Sciatic nerve (tissue), 2 donors: ENCODE measurements at places on chromosomes 4 and X. TPM values are rescaled to one million over a fixed set of nuclear protein-coding genes. Genes with fewer than 3 reads are reported as not detected.

DNA sequence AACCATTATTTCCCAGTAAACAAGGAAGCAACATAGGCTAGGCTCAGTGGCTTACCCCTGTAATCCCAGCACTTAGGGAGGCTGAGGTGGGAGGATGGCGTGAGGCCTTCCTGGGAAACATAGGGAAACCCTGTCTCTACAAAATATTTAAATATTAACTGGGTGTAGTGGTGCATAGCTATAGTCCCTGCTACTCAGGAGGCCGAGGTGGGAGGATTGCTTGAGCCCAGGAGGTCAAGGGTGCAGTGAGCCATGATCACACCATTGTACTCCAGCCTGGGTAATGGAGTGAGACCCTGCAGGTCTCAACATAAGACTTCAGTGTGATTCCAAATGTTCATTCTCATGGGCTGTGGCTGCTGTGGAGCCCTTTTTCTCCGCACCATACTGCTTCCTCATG is 34.9 kb downstream of the FHDC1 start:
- no peak for DNase-seq

FRMD7 gene
- total RNA-seq, result not detected

DNA sequence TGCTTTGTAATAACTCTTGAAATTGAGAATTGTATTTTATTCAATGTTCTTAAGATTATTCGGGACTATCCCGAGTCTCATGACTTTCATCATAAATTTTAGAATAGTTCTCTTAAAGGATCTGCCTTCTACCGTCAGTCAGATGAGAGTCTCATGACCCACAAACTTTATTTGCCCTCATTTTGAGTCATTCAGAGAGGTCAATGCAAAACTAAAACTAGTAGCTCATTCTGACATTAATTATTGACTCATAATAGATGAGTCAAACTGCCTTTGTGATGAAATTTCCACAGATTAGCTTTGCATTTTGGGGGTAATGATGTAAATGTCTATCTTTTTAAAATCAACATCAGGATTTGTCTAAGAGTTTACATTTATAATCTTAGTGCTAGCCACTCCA is 1527.3 kb downstream of the TECRL start:
- no peak for DNase-seq

DNA sequence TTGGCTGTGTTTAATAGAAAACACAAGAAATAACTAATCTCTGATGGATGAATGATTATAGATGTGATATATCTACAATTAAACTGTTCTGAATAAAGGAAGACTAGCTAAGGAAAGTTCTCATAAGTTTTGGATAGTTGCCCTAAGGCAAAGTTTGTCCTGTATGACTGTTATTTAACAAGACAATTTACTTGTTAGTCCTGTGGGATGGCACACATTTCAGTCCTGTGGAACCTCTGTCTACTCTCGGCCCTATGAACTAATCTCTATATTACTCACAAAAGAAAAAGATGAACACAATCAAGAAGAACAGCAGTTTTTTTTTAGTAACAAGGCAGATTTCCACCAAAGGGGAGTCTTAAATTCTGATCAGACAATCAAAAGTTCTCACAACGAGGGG is 314.6 kb downstream of the CCSER1 start:
- no peak for DNase-seq

DNA sequence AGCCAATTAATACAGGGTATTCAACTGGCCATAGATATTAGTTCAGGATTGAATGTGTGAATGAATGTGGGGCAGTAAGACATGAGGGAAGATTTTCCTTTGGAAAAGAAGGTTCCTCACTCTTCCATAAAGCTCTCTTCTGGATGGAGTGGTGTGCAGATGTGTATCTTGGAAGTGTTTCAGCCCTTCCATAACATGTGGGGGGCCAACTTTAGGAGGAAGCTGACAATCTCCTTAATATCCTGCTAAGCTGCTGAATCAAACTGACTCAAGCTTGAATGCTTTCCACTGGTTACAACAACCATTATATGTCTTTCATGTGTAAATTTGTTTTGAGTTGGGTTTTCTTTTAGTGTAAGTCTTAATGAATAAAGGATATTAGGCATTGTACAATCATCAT is 40.3 kb downstream of the FANCB start:
- no peak for DNase-seq

DNA sequence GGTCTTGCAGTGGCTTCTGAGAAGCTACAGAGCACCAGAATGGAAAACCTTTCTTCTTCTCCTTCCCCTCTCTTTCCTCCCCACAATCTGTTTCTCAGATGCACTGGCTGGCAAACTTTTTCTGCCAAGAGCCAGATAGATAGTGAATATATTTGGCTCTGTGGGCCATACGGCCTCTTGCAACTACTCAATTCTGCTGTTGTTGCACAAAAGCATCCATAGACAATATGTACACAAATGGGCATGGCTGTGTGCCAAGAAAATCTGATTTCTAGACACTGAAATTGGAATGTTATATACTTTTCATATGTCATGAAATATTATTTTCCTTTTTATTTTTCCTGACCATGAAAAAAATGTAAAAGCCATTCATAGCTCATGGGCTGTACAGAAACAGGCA is 3.1 kb downstream of the PHEX start:
- no peak for DNase-seq

PAGE1 gene
- total RNA-seq, result not detected
